ENCODE measurements at places on chromosomes 1 and 21.

GRCh38 chr1:69589799-69590198 is 22.1 kb downstream of the LRRC7 start:
- no peak for DNase-seq

- DNase-seq = no peak
These were observed 32.6 kb upstream of the EPHA8 start for GRCh38 chr1:22530715-22531114.

DNA sequence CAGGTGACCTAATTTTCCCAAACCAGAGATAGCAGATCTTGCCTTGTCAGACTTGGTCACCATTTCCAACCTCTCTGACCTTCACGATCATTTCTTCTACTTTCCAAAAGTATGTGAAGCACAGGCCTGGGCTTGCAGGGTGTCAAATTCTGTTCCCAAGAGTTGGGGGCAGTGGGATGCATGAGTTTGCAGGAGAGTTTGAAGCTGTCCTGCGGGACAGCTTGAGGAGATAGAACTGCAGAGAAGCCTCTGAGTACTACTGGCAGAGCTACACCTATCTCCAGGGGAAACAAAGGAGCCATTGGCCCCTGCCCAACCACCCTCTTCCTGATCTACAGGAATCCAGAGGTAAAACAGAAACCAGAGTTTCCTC is 11.3 kb downstream of the TXNIP start:
- no peak for DNase-seq

- DNase-seq = no peak
These were observed 34.8 kb upstream of the CD101 start for GRCh38 chr1:116966791-116967190.

- DNase-seq = peak; percentile 25
These were observed 431 bp downstream of the EEIG2 start for GRCh38 chr1:108560189-108560873.

- no peak for DNase-seq
These were observed 2.0 kb downstream of the HUNK start for GRCh38 chr21:31874812-31875212.

DNA sequence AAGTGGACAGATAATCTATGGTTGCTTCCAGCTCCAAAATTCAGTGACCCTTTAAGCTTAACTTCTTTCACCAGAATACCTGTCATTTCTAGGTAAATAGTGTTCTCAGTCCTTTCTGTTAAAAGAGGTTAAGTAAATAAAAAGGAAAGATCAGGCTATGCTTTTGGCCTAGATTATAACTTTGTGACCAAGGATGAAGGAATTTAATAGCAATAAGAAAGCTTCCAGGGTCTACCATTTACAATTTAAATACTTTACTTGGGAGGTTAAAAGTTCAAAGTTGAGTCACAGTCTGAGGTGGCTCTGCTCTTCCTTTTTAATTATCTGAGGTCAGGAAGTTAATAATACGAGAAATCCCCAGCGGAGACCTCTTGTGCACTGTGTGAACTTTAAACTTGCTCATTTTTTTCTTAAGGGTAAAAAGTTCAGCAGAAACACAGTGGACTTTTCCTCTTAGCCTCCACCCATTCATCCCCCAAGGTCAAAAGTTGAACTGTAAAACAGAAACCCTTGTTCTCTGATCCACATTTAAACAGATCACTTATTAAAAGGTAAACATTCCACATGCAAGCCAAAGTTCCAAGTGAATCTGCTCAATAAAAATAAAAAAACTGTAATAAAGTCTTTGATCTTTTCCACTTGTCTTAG is 187.1 kb downstream of the NRIP1 start:
- DNase-seq = no peak

- no peak for DNase-seq
These were observed 144.2 kb downstream of the LYPLAL1 start for GRCh38 chr1:219317762-219318353.

- DNase-seq = peak; percentile 25
These were observed 36.5 kb upstream of the TRAPPC10 start for GRCh38 chr21:43975469-43976098.

DNA sequence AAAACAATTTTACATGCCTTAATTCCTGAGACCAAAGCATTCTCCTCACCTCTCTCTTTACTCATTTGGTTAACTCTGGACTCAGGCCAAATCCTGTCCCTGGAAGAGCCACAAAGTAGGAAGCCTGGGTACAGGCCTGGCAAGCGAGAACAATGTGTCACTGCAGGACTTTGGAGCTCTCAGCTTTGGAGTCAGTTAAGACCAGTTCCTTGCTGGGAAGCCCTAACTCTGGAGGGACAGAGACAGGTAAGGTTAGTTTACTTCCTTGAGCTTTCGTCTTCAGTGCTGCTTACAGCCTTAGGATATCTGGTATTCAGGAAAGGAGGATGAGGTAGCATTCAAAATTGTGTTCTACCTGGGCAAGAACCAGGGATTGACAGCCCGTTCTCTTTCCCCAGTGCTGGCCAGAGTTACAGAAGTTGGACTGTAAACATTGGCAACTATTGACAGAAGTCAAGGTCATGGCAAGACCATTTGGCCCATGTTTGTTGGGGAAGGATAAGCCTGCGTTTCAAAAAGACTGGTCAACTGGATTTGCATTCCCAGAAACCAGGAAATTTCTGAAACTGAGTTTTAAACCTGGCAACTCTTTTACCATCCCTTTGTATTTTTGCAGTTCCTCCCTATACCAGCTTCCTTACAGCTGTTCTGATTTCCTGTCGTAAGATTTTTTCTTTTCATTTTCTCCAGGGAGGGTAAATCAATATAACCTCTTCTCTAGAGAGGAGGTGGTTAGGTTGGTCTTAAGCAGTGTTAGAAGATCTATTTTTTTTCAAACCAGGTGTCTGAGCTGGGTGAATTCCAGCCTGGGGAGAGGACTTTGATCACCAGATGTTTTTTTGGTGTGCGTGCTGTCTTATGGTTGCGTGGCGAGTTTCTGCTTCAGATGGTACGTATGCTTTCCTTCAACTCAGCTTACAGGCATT is at the start of gene C4BPB:
TSS of gene C4BPB (plus strand) at position 160 of the 926 bp plus-strand sequence. CDS start at position 832, 672 bp downstream.
- DNase-seq = no peak

DNA sequence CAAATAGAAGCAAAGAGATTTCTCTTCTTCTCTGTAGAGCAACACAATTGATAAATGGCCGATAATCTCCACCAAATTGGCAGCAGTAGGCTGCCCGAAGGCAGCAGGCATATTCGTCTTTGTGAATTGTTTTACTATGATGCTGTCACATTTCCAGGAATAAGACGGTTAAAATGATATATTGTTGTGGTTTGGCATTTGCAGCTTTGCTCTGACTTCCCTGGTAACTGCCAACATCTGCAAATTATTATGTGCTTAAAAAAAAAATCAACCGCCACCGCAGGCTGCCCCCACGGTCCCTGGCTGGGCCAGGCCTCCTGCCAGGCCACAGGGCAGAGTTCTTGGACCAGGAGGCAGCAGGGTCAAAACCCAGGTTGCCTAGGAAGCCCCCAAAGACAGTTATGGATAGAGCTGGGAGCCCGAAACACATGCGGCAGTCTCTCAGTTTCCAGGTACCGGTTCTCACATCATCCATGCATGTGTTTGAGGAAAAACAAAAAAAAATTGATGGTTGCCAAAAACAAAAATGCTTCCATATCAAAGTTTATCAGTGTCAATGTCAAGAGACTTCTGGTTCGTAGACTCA is 179.3 kb downstream of the ETS2 start:
- DNase-seq = peak; percentile 93

- DNase-seq = no peak
These were observed 52.9 kb downstream of the NCF2 start for GRCh38 chr1:183537405-183537804.

- DNase-seq = no peak
These were observed 766.5 kb upstream of the B3GALT2 start for GRCh38 chr1:193952778-193953374.

DNA sequence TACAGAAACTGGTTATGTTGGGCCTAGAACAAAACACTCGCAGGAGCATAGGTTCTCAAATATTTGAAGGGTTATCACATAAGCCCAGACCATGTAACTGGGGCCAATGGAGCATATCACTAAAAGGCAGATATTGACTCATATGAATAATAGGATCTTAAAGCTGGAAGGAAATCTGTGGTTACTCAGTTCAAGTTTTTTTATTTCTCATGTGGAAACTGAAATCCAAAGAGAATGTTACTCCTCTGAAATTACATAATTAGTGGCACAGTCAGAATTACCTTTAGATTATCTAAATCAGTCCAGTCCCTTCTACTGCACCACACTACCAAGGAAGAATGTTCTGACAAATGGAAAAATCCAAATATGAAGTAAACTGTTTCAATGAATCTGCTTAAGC is 12.0 kb downstream of the SLAMF8 start:
- no peak for DNase-seq

GRCh38 chr1:201904579-201904978 is 15.9 kb downstream of the SHISA4 start:
- DNase-seq = peak; percentile 61
